Astrocyte (in vitro differentiated cells and primary cell): ENCODE measurements at places on chromosomes 1 and 21. TPM values are rescaled to one million over a fixed set of nuclear protein-coding genes. Genes with fewer than 3 reads are reported as not detected.
A peak's percentile ranks its signal among the peaks of the same experiment; 100 is the strongest.

- no peaks in the 10 kb centered on the region for H3K27me3 ChIP-seq
- H3K4me3 ChIP-seq, result peak overlapping the region; percentile 83
- no peaks in the 10 kb centered on the region for H3K36me3 ChIP-seq
- H3K27ac ChIP-seq, result peak overlapping the region; percentile 94
These were observed 1.2 kb downstream of the S100A10 start for GRCh38 chr1:151992303-151993083.

GRCh38 chr1:216562383-216562782 is 139.1 kb upstream of the USH2A start:
- H3K27ac ChIP-seq, result no peak overlapping the region
- H3K36me3 ChIP-seq, result no peaks in the 10 kb centered on the region
- H3K27me3 ChIP-seq, result no peaks in the 10 kb centered on the region
- no peak for DNase-seq
- no peak overlapping the region for H3K4me3 ChIP-seq

PRPF38B gene
- total RNA-seq, result 31.9 and 36.9 TPM in 2 replicates

HCN3 gene
- total RNA-seq, result 3.4 and 3.6 TPM in 2 replicates

GRCh38 chr1:219257751-219258150 is 84.1 kb downstream of the LYPLAL1 start:
- no peak overlapping the region for H3K4me3 ChIP-seq
- no peaks in the 10 kb centered on the region for H3K4me1 ChIP-seq
- DNase-seq, result no peak
- no peak overlapping the region for H3K27ac ChIP-seq
- peaks cover 3% of the 10 kb centered on the region for H3K36me3 ChIP-seq

- no peak overlapping the region for H3K4me3 ChIP-seq
- H3K36me3 ChIP-seq, result no peaks in the 10 kb centered on the region
- no peak for DNase-seq
- H3K4me1 ChIP-seq, result no peaks in the 10 kb centered on the region
- no peaks in the 10 kb centered on the region for H3K27me3 ChIP-seq
These were observed 26.7 kb downstream of the ASTN1 start for GRCh38 chr1:177137814-177138213.

SOAT1 gene
- total RNA-seq, result 94.7 and 111 TPM in 2 replicates

DNA sequence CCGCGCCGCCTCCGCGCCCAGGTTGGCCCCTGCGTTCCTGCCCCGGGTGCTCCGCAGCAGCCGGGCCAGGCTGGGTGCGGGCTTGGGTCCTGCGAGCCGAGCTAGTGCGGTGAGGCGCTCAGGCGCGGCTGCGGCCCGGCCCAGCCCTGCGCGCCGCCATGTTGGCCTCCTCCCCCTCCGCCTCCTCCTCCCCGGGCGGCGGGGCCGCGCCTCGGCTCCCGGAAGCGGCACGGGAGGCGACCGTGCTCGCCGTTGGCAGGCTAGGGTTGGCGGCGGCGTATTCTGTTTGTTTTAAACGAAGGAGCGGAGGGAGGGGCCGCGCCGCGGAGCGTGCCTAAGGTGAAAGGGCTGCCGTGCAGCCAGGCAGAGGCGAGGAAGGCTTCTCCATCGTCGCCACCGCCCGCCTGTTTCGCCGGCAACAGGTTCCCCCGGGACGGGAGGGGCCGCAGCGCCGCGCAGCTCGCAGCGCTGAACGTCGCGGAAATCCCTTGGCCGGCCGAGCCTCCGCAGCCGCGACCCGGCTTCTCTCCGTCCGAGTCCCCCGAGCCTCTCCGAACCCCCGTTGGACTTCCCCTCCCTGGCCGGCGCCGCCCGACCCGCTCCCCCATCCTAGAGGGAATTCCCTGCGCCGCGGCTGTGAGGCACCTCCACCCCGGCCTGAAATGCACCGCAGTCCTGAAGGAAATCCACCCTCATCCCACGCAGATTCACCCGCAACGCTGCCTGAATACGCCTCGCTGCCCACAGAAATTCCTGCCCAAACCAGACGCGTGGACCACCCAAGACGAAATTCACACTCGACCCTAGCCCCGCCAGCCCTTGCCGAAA is at the start of gene USP24:
Gene USP24 (minus strand): TSS at position 171 of the 828 bp plus-strand sequence. CDS start 251 bp downstream, outside the sequence.
- peak; percentile 53 for DNase-seq
- peak within 1 kb of the TSS; percentile 77 for H3K27ac ChIP-seq
- H3K36me3 ChIP-seq, result no peaks in the 10 kb centered on the region

RGS8 gene
- total RNA-seq, result 0.09 and 0.12 TPM in 2 replicates

GNB1 gene
- 583 and 602 TPM in 2 replicates for total RNA-seq

CELA3B gene
- total RNA-seq, result not detected in 2 replicates

C1orf94 gene
- total RNA-seq, result 0.70 and 0.75 TPM in 2 replicates

C1QC gene
- total RNA-seq, result not detected in 2 replicates

SPRR1B gene
- 0.39 and 0.50 TPM in 2 replicates for total RNA-seq

ARHGAP30 gene
- 0.19 and 0.25 TPM in 2 replicates for total RNA-seq

- peak within 1 kb of the TSS; percentile 74 for H3K4me3 ChIP-seq
- peaks cover 28% of the 10 kb centered on the region for H3K4me1 ChIP-seq
- H3K27me3 ChIP-seq, result no peaks in the 10 kb centered on the region
These were observed at the start of gene WDR26 for GRCh38 chr1:224434691-224435317. TSS of gene WDR26 (minus strand) at chr1:224434797.

GRCh38 chr1:50352428-50352827 is 70.8 kb downstream of the DMRTA2 start:
- no peaks in the 10 kb centered on the region for H3K36me3 ChIP-seq
- H3K27me3 ChIP-seq, result no peaks in the 10 kb centered on the region
- no peaks in the 10 kb centered on the region for H3K4me1 ChIP-seq
- H3K4me3 ChIP-seq, result no peak overlapping the region

DNA sequence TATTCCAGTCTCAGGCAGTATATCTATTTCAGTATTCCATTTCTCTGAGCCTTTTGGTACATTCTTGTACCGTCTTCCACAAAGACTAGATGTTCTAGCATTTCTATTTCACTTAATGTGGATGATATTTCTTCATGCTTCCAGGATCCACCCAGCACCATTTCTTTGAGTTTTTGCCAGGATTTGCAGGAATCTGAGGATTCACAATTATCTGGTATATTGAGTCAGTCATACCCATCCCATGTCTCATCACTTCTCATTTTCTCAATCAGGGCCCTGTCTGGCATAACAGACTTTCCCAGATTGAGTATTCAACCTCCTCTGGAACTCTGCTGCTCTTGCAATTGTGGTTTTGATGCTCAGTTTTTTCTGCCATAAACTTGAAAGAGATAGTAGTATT is 20.9 kb upstream of the COL11A1 start:
- no peak overlapping the region for H3K4me3 ChIP-seq
- no peak overlapping the region for H3K27ac ChIP-seq
- no peaks in the 10 kb centered on the region for H3K36me3 ChIP-seq
- DNase-seq, result peak; percentile 10
- no peaks in the 10 kb centered on the region for H3K4me1 ChIP-seq

NCAM2 gene
- 4.6 and 6.8 TPM in 2 replicates for total RNA-seq

- DNase-seq, result no peak
- H3K4me3 ChIP-seq, result peak overlapping the region; percentile 4
- peaks cover 46% of the 10 kb centered on the region for H3K4me1 ChIP-seq
- H3K36me3 ChIP-seq, result peaks cover 62% of the 10 kb centered on the region
These were observed 58.4 kb downstream of the CAPN2 start for GRCh38 chr1:223770621-223771315.

GRCh38 chr1:41003640-41004220 is 17.8 kb downstream of the SLFNL1 start:
- no peak overlapping the region for H3K4me3 ChIP-seq
- H3K4me1 ChIP-seq, result peaks cover 23% of the 10 kb centered on the region
- H3K27me3 ChIP-seq, result no peaks in the 10 kb centered on the region
- H3K27ac ChIP-seq, result peak overlapping the region; percentile 53
- peak; percentile 98 for DNase-seq
- peaks cover 80% of the 10 kb centered on the region for H3K36me3 ChIP-seq

GRCh38 chr1:38584448-38585355 is 274.9 kb downstream of the RRAGC start:
- H3K4me1 ChIP-seq, result no peaks in the 10 kb centered on the region
- H3K36me3 ChIP-seq, result no peaks in the 10 kb centered on the region
- H3K27ac ChIP-seq, result no peak overlapping the region
- H3K4me3 ChIP-seq, result no peak overlapping the region

GRCh38 chr1:8667869-8668594 is 149.4 kb downstream of the RERE start:
- DNase-seq, result peak; percentile 47
- H3K27ac ChIP-seq, result no peak overlapping the region
- H3K27me3 ChIP-seq, result no peaks in the 10 kb centered on the region
- no peaks in the 10 kb centered on the region for H3K36me3 ChIP-seq
- peaks cover 22% of the 10 kb centered on the region for H3K4me1 ChIP-seq
- H3K4me3 ChIP-seq, result no peak overlapping the region

L1TD1 gene
- total RNA-seq, result 9.9 and 10.6 TPM in 2 replicates

C1QTNF12 gene
- 3.9 and 4.7 TPM in 2 replicates for total RNA-seq

MYOC gene
- not detected in 2 replicates for total RNA-seq

DNA sequence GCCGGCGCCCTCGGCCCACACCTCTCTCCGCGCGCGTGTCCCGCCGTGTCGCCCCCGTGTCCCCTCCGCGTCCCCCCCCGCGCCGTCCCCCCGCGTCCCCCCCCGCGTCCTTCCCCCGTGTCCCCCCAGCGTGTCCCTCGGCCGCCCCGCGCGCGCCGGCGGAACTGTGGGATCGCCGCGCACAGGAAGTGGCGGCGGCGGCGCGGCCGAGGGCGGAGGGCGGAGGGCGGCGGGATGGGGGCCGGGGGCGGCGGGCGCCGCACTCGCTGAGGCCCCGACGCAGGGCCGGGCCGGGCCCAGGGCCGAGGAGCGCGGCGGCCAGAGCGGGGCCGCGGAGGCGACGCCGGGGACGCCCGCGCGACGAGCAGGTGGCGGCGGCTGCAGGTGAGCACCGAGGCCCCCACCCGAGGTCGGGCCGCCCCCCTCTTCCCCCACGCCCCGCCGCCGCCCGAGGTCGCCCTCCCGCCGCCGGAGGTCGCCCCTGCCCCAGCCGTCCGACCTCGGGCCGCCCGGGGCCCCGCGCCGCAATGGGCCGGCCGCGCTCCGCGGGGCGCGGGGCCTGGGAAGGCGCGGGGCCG is at the start of gene AGPAT3:
Gene AGPAT3 (plus strand): TSS at position 262 of the 578 bp plus-strand sequence. CDS start 94,459 bp downstream, outside the sequence.
- peak within 1 kb of the TSS; percentile 63 for H3K4me3 ChIP-seq
- H3K27ac ChIP-seq, result peak within 1 kb of the TSS; percentile 42
- no peak for DNase-seq
- no peaks in the 10 kb centered on the region for H3K27me3 ChIP-seq
- no peaks in the 10 kb centered on the region for H3K36me3 ChIP-seq
- H3K4me1 ChIP-seq, result peaks cover 7% of the 10 kb centered on the region

SLAMF6 gene
- total RNA-seq, result not detected in 2 replicates

GRCh38 chr1:3410142-3410925 is 44.1 kb upstream of the ARHGEF16 start:
- no peak overlapping the region for H3K27ac ChIP-seq
- H3K4me1 ChIP-seq, result peaks cover 3% of the 10 kb centered on the region
- no peaks in the 10 kb centered on the region for H3K36me3 ChIP-seq
- no peak overlapping the region for H3K4me3 ChIP-seq
- H3K27me3 ChIP-seq, result no peaks in the 10 kb centered on the region
- DNase-seq, result peak; percentile 40

GJA4 gene
- total RNA-seq, result not detected in 2 replicates

AIRE gene
- 0.07 TPM in 1 of 2 replicates, not detected in the other for total RNA-seq

EDN2 gene
- 0.45 TPM in 1 of 2 replicates, not detected in the other for total RNA-seq

DNA sequence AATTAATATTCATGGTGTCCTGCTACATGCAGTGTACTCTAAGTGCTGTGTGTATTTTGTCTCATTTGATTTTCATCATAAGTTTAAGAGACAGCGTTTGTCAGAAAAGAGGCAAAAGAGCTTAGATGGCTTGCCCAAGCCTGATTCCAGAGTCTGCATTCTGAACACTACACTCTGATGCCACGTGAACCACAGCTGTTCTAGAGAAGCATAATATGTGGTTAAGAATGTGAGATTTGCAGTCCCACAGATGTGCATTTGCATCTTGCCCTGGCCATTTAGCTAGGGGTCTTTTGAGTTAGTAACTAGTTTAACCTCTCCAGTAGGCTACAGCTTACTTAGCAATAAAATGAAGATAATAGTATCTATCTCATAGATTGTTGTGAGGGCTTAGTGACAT is 9.2 kb upstream of the GADD45A start:
- H3K36me3 ChIP-seq, result no peaks in the 10 kb centered on the region
- no peak overlapping the region for H3K4me3 ChIP-seq
- no peak for DNase-seq
- no peak overlapping the region for H3K27ac ChIP-seq
- H3K27me3 ChIP-seq, result no peaks in the 10 kb centered on the region

HECTD3 gene
- 33.2 and 33.9 TPM in 2 replicates for total RNA-seq

DNA sequence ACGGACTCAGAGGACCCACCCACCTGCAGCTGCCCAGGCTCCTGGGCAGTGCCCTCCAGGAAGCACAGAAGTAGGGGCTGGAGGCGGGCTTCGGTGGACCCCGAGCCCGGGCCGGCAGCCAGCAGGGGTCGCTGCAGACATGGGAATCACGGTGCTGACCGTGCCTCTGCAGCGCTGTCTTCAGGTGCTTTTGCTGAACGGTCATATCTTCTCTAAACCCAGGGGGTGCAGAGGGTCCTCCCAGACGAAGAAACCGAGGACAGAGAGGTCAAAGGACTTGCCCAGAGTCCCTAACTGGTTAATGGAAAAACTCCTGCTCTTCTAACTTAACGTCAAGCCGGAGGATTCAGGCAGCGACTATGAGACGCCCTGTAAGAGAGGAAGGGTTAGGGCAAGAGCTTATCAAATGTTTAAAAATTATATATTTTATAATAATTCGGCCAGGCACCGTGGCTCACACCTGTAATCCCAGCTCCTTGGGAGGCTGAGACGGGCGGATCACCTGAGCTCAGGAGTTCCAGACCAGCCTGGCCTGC is 21.5 kb upstream of the LEFTY2 start:
- no peaks in the 10 kb centered on the region for H3K36me3 ChIP-seq
- no peak overlapping the region for H3K27ac ChIP-seq
- H3K4me1 ChIP-seq, result no peaks in the 10 kb centered on the region
- DNase-seq, result no peak
- no peak overlapping the region for H3K4me3 ChIP-seq

AMY2A gene
- not detected in 2 replicates for total RNA-seq

F5 gene
- total RNA-seq, result 0.10 and 0.18 TPM in 2 replicates

GRCh38 chr1:60114745-60115318 is 41.3 kb upstream of the C1orf87 start:
- H3K4me3 ChIP-seq, result no peak overlapping the region
- H3K27ac ChIP-seq, result no peak overlapping the region
- no peaks in the 10 kb centered on the region for H3K36me3 ChIP-seq
- H3K4me1 ChIP-seq, result no peaks in the 10 kb centered on the region
